Pulmonary artery endothelial cell (primary cell): ENCODE measurements at places on chromosomes 4 and X.

DNA sequence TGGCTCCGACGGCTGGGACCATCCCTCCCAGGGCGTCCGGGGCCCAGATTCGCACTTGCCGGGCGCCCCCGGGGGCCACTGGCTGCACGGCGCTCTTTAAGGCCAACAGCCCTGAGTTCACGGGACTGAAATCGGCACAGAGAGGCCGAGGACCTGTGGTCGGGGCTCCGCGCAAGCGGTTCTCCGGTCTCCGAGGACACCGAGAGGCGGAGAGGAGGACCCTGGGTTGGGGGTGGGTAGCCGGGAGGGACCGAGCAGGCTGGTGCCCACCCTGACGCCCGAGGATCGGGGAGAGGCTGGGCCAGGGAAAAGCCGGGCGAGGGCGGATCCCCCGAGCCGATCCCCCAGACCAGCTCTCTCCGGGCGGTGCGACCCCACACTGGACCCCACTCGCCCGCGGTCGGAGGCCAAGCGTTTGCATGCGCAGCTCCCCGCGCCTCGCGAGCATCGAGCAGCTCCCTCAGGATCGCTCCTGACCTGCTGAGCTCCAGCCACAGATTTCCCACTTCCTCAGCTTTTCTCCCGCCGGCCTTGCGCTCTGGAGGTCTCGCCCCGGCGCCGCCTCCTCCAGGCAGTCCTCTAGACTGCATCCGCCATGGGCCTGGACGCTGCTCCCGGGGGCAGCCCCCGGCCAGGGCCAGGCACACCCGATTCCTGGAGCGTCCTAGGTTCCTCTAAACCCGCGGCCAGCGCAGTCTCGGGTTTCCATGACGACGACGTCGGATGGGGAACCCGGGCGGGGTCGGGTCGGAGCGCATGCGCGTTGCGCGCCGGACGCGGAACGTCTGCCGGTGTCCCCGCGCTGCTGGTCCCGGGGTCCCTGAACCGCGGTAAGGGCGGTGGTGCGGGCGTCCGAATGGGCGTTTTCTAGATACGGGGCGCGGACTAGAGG is 17.6 kb upstream of the NAT8L start:
- peak; percentile 13 for DNase-seq

DNA sequence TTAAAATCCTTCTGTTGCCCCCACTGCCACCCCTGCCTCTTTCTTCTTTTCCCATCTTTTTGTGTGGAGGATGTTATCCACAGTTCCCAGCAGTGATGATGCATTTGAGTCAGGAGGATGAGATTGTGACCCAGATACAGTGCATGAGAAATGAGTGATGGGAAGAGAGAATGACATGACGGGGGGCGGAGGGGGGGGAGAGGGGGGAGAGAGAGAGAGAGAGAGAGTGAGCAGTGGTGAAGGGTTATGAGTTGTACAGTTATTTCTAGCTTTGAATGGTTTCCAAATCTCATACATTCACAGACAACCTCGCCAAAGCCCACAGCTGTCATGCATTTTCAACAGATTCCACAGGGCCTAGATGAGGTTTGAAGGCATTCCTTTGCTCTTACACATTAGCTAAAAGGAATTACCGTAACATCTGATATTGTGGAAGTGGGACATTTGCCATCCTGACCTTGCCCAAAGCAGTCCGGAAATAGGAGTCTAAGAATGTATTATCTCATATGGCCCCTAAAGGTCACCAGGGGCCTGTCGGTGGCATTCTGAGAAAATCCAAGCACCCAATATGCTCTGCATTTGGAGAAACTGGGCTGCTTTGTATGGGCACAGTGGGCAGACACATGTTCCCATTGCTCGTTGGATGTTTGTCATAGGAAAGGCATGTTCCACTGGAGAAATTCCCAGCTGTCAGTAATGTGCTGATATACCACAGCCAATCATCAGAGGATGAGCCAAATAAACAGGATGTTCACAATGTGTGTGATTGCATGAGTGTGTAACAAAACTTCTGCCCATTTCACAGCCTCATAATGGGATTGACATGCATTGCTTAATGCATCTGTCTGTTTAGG is 435.8 kb downstream of the SPRY1 start:
- peak; percentile 86 for DNase-seq

GRCh38 chr4:81663368-81663767 is 191.7 kb upstream of the RASGEF1B start:
- DNase-seq: no peak

DNA sequence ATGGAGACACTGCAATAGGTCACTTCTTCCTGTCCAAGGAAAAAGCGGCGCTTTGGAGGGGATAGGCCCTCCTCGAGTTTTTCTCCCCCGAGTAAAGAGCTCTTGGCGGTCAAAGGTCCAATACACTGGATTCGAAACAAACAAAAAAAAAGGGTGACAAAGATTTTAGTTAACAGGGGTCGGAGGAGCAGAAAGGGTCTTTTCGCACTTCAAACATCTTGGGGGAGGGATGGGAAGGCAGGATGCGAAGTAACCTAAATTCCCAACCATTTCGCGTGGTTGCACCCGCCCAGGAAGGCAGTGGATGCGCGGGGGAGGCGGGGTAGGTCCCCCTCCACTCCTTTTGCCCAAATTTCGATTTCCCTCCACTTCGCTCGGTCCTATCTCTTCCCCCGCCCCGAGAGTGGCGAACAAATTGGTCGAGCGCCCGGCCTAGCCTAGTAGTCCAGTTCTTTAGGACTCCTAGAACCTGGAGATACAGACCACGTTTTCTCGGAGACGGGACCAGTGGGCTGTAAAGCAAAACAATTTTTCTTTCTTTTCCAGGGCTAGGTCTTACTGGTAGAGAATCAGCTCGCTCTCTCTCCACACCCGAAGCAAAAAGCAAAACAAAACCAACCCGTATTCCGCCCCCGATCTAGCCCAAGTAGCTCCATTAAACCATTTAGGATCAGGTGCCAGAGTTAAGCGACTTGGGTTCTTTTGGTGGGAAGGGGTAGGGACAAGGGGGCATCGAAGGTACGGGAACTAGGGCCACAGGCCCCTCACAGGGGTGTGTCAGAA is 2.0 kb upstream of the STAG2 start:
- DNase-seq: no peak

GRCh38 chr4:53116954-53117353 is 248.9 kb downstream of the SCFD2 start:
- no peak for DNase-seq

DNA sequence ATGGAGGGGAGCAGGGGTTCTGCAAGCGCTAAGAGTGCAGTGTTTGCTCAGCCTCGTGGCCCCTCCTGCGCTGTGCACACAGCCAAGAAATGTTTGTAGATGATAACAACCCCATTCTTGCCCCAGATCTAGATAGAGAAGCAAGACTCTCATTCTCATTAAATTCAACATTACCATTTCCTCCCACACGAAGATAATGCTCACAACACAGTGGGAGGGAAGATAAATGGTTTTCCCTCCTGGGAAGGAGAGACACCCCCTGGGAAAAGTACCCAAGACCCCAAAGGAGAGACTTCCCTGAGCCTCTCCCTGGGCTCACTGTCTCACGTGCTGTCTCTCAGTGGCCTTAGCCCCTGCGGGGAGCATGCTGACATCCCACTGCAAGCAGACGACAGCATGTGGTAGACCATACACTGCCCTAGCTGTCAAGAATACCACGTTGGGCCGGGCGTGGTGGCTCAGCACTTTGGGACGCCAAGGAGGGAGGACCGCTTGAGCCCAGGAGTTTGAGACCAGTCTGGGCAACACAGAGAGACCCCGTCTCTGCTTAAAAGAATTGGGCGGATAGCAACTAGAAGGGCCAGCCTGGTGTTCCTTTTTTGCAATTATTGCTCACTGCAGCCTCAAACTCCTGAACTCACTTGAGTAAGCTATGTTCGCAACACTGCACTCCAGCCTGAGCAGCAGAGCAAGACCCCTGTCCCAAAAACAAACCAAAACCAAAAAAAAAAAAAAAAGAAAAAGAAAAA is 34.9 kb upstream of the IQSEC2 start:
- no peak for DNase-seq

DNA sequence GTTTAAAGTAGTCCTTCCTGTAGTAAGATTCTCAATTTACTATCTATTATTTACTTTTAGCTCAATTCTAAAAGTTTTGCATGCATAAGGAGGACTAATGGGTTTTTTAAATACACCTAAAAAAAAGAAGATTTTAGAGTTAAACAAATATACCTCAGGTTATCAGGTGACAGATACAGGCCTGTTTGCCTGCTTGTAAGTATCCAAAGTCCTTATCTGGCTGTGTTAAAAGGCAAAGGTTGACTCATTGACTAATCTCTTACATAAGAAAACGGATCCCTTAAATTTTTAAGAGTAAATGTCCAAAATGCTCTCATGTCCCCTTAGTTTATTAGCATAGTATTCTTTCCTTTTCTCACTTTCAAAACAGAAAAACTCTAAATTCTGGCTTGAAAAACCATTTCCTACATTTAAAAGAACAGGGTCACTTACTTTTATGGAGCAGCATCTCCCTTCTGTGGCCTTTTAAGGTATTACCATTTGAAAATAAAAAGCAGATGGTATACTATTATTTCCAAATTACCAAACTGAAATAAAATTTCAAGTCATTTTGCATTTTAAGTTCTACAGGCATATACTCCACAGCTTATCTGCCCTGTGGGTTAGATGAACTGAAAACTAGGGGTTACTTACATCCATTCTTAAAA is 4.5 kb downstream of the CBR4 start:
- DNase-seq: no peak

DNA sequence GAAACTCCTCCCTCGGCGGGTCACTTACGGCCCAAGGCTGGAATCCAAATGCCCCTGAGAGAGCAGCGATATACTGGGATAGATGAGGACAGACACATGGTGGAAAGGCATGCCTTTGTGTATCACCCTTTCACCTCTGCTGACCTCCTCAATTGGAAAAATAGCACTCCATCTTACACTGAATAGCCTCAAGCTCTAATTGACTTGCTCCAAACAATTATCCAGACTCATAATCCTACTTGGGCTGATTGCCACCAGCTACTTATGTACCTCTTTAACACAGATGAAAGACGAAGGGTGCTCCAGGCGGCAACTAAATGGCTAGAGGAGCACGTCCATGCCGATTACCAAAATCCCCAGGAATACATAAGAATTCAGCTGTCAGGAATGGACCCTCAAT is 1142.2 kb downstream of the ARAP2 start:
- DNase-seq: no peak

GRCh38 chrX:140672840-140673731 is 36.5 kb upstream of the LINC00632 start:
- no peak for DNase-seq

- DNase-seq: no peak
Measured at GRCh38 chr4:124705393-124705792, 7.1 kb downstream of the ANKRD50 start.

DNA sequence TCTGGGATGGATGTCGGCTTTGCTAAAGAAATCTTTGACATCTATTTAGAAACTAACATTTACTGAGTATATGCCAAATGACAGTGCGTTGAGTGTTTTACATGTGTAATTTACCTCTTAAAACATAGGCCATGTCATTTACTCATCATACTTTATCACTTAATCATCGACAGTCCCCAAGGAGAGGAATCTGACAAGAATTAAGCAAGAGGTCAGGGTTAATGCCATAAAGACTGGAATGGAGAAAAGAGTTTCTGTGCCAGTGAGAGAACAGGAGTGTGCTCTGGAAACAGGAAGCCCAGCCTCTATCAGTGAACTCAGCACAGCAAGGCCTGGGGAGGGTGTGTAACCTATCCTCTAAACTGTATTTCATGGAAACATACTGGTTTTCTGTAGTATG is 28.0 kb upstream of the AMOT start:
- DNase-seq: no peak

- DNase-seq: no peak
Measured at GRCh38 chr4:10207116-10207515, 90.5 kb upstream of the WDR1 start.

DNA sequence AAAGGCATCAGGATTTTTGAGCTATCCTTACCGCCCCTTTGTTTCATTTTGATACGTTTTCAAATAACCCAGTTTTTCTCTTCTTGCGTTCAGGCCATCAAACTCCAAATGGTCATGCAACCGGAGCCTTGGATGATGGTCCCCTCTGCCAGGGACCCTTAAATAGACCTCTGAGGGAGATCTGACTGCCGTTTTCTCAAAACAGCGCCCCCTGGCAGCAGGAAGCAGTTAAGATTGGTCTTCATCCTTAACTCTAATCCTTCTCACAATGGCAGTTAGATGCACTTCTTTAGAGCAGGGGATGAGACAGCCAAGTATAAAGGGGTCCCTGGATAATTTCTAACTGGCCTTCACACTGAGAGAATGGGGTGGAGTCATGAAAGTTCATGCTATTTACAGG is 525.0 kb upstream of the SPANXN1 start:
- DNase-seq: no peak

DNA sequence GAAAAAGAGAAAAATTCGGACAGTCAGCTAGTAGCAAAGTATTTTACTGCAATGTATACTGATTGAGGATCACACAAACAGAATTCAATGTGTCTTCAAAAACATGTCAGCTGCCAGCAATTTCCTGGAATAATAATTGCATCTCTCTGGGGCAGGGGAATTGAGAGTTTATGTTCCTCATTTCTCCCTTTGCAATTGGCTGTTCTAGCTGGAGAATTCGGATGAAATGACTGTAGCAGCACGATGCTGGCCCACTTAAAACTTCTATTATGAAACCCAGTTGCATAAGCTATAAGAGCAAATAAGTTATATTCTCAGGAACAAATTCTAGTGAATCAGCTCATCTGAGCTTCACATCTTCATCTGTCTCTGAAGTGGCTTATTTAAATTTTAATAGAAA is 99.9 kb upstream of the CPEB2 start:
- DNase-seq: no peak

- DNase-seq: no peak
Measured at GRCh38 chr4:189385098-189385497, 555.6 kb upstream of the FRG1 start.

GRCh38 chr4:54228546-54228945 is 547 bp upstream of the PDGFRA start:
- DNase-seq: no peak

- DNase-seq: no peak
Measured at GRCh38 chrX:18449236-18449635, 23.8 kb downstream of the CDKL5 start.

DNA sequence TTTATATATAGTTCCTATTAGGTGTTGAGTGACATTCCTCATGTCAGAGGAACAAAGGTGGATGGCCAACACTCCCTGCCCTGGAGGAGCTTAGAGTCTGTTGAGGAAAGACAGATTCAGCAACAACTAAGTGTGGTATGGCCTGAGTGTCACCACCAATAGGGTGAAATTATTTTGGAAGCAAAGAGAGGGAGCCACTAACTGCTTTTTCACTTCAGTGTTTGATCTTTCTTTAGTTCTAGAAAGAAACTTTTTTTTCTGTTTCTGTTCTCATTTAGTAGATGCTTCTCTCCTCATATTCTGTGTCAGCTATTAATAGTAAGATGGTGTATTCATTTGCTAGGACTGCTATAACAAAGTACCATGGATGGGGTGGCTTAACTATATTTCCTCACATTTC is 81.5 kb downstream of the ARX start:
- no peak for DNase-seq

DNA sequence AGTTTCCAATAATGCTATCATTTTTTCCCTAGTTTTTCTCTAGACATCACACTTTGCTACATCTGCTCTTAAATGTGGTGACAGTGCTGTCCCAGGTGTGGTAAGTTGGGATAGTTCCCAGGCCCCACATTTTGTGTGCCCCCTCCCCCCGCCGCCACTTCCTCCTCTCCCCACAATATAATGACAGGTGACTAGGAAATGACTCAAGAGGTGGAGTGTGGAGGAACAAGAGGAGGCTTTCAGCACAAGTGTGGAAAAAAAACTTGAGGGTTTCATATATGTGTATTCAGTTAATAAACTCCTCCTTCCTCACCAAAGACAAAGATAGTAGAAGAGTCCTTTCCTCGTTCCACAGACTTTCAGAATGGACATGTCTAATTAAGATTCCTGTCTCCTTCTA is 18.3 kb upstream of the IL21 start:
- no peak for DNase-seq

- no peak for DNase-seq
Measured at GRCh38 chrX:50805276-50805675, 8.7 kb downstream of the SHROOM4 start.
